ENCODE measurements at places on chromosomes 6 and 20.

GRCh38 chr6:125807293-125807692 is 16.5 kb downstream of the NCOA7 start:
- no peak for DNase-seq

GRCh38 chr20:52312132-52312729 is 120.7 kb upstream of the ZFP64 start:
- DNase-seq, result peak; percentile 71

DNA sequence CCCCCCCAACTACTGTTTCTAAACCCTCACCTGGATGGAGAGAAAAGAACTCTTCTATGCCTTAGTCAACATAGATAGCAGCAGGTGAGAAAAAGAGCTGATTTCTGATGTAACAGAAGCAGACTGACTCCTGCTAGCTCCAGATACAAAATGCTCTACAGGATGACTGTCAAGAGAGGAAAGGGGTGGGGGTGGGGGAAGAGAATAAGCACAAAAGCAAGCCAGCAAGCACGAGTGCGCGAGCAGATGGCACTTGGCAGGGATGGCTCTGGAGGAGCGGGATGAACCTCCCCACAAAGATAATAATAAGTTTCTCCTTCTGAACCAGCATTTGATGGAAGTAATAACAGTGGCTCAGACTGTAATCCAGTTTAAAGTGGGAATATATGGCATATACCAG is 45.6 kb upstream of the SPDEF start:
- DNase-seq, result no peak

GRCh38 chr6:142155895-142156757 is 9.1 kb downstream of the VTA1 start:
- DNase-seq, result peak; percentile 9

- DNase-seq, result no peak
These were observed 46.3 kb upstream of the IYD start for GRCh38 chr6:150322466-150322871.

GRCh38 chr6:69623357-69623756 is 173.5 kb downstream of the LMBRD1 start:
- DNase-seq, result no peak

DNA sequence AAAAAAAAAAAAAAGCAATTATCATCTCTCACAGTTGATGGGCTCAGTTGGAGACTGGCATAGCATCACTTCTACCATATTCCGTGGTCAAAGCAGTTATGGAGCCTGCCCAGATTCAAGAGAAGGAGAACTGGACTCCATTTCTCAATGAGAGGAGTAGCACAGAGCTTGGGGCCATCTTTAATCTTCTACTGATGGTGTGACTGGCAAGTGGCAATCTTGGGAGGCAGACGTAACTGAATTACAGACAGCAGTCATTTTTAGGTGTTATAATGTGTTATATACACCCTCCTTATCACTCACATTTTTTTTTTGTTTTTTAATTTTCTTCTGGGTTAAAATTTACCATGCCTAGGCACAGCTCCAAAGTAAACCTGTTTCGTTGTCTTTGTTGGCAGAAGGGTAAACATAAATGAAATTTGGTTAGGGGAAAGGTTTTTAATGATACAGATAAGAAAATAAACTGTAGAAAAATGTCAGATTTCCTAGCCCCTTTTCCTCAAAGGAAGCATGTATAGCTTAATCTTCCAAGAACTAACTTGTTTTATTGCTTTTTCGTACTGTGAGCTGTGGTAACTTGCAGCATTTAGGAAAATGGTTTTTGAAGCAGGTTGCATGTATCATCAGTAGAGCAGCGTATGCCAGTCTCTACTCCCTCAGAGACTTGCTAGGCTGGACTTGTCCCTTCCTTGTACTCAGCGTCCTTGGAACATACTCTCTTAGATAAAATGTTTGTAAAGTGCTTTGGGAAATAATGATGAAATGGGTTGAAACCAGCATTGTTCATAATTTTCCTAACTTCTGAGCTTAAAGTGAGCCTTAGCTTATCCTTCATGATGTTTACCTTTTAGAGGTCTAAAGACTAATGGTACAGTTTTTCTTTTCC is 25.7 kb downstream of the ZFAND3 start:
- no peak for DNase-seq

GRCh38 chr20:51667002-51667408 is 101.2 kb downstream of the ATP9A start:
- no peak for DNase-seq

GRCh38 chr6:130794738-130795137 is 32.5 kb upstream of the SMLR1 start:
- no peak for DNase-seq

DNA sequence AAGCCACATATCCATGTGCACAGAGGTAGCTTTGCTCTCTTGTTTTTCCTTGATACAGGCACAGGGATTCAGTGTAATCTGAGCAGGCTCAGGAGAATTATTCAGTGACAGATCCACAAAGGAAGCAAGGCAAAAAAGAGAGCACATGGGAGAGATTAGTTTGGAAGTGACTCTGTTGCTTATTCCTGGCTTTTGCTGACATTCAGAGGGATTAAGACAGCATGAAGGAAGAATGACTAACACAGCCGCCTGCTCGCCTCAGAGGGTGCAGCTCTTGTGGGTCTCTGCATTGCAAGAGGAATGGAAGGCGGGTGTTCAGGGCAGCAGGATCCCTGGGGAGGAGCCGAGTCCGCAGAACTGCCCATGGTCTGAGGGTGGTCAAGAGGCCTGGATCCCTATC is 203.4 kb upstream of the KCNQ5 start:
- no peak for DNase-seq

- no peak for DNase-seq
These were observed 320.2 kb downstream of the BTBD9 start for GRCh38 chr6:38319256-38320212.

GRCh38 chr6:46655803-46656202 is 3.0 kb downstream of the SLC25A27 start:
- DNase-seq, result no peak

GRCh38 chr20:32440069-32440757 is 82.1 kb downstream of the ASXL1 start:
- no peak for DNase-seq

DNA sequence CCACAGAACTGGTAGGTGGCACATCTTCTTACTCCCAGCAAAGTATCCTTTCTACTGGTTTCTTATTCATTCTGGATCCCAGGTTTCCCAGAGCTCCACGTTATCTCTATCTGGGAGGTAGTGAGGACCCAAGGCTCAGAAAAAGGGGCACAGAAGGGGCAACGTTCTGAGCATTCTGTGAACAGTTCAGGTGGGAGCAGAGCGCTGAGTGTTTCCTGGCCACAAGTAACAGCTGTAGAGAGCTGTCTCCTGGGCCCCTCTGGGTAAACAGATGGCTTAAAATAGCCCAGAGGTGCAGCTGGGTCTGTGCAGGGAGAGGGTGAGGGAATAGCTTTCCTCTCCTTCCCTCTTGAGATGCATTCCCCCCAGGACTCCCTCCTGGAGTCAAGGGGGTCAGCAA is 2.1 kb downstream of the APOBEC2 start:
- no peak for DNase-seq

GRCh38 chr6:110328259-110328658 is 29.9 kb downstream of the METTL24 start:
- no peak for DNase-seq

GRCh38 chr6:43770372-43771209 is 580 bp downstream of the VEGFA start:
- DNase-seq, result peak; percentile 18

GRCh38 chr6:31971279-31971992 is 502 bp downstream of the DXO start:
- DNase-seq, result no peak

GRCh38 chr6:169409742-169410312 is 156.2 kb upstream of the THBS2 start:
- no peak for DNase-seq

DNA sequence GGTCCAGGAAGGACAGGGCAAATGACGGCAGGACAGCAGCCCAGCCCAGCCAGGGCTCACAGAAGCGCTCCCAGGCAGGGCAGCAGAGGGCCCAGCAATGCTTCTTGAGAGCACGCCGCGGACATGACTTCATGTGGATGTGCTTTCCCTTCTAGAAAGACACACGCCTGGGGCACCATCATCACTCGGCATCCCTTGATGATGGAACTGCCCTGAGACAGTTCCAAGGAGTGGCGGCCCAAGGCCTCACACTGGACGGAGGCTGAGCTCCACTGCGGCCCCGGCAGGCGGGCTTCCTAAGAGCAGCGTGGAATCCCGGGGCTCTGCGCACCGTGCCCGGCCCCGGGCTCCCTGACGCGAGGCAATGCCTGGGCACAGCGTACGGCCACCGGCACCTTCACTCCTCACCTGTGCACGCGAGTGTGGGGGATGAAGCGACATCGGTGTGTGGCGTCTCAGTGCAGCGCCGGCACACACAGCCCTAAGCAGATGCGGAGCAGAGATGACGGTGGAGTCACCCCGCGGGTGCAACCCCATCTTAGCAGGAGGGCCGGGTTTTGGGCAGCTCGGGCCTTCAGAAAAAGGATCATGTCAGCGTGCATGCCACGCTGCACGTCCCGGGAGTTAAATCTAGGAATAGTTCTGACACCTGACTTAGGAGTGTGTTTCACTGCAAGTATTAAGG is 86.6 kb downstream of the THBS2 start:
- no peak for DNase-seq

DNA sequence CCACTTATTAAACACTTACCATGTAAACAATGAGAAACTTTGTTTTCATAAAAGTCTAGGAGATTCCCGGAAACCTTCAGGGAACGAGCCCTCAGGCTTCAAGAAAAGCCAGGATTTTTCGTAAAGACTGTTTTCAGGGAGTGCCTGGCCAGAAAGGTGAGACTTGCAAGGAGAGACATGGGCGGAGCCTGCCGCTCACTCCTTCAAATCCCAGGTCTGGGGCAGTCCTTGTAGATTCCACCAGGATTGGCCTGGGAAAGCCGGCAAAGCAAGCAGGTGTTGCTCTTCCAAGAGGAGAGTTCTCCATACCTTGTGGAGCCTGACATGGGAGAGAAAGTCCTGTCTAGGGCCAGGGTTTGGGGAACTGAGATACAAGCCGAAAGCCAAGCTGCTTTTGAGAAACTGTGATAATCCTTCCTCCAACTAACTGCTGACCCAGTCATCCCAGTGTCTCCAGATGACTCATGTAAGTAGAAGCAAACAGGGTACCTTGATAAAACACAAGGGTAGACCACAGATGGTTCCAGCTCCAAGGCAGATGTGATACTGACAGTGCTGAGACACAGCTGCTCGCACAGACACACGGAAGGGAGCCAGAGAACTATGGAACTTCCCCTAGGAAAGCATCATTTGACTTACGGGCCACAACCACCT is 69.4 kb upstream of the NAA20 start:
- DNase-seq, result no peak

DNA sequence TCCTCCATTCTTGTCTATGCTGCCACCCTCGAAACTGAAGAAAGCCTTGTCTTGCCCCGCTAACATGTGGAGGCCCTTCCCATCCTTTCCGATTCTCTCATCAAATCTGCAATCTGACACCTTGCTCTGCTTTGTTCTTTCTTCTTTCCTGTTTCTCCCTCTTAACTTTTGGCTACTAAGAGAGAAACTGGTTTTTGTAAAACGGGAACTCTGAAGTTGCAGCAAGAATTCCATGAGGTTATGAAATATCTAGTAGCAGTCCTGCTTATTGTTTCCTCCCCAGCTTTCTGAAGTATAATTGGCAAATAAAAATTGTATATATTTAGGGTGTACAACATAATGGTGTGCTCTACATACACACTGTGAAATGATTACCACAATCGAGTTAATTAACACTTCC is 80.2 kb downstream of the MAP7 start:
- no peak for DNase-seq

- no peak for DNase-seq
These were observed 80.1 kb upstream of the PTPRK start for GRCh38 chr6:128600397-128600951.

GRCh38 chr6:55972091-55972490 is 96.7 kb upstream of the BMP5 start:
- DNase-seq, result no peak

DNA sequence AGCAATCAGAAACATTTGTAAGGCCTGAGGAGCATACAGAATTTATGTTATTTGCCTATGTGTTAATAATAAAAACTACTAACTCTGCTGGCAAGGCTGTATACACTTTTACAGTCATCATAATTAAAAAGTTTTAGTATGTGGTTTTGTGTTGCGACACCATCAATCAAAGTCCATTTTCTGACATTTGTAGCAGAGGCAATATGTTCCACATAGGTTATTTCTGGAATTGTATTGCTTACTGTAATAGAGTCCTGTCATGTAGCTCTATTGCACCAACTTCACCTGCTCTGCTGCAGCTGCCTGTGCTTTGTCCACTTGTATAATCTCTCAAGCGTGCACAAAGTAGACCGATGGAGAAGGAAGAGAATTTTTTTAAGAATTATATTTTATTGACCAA is 501.8 kb downstream of the HACE1 start:
- no peak for DNase-seq

- no peak for DNase-seq
These were observed 158.3 kb downstream of the BMP2 start for GRCh38 chr20:6925744-6926278.

DNA sequence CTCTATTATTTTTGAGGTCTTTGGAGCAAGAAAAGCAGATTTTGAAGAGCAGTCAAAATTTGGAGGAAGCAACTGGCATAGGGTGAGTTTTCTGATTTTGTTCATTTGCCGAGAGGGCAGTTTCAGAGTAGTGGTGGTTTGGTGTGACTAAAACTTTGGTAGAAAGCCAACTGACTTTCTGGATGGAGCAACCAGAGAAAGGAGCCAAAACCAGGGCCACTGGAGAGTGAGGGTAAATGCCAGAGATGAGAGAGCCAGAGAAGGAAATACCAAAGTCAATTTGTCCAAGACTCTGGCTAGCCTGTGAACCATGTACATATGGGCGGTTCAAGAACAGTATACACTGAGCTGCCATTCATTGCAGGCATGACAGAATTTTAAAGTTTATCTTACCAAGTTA is 40.5 kb upstream of the ZBTB24 start:
- no peak for DNase-seq

GRCh38 chr20:12180107-12180661 is 262.5 kb downstream of the BTBD3 start:
- no peak for DNase-seq

- peak; percentile 8 for DNase-seq
These were observed 753 bp upstream of the PERP start for GRCh38 chr6:138107752-138108592.

- DNase-seq, result no peak
These were observed 298.6 kb downstream of the TAF4 start for GRCh38 chr20:61766921-61767610.

DNA sequence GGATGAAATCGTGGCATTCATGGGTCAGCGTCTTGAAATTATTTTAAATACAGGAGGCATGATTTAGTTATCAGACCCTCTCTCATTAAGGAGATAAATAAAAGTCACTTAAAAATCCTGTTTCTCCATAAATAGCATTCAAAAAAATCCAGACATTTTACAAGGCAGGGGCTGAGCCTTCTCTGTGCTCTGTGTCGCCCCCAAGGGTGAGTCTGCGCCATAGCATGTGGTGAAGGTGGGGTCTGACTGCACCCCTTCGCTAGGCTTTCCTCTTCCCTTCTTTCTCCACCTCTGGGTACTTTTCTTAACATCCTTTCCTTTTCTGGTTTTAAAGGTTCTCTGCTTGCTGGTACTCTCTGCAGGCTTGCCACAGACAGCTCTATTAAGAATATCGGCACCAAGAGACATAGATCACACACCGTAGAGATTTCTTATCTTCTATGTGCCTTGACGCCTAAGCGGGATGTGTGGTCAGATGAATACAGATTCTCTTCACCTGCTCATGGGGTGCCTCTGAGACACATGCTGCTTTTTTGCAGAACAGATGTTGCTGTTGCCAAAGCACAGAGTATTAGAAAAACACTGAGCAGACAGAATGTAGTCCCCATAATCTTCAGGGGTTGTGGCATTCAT is 20.1 kb upstream of the FAM209A start:
- DNase-seq, result peak; percentile 5

Measured in CD4-positive, alpha-beta T cell treated with Interleukin-6 at 100 ng/mL for 8 hours (primary cell).